ENCODE measurements at places on chromosomes 2 and 18.

DNA sequence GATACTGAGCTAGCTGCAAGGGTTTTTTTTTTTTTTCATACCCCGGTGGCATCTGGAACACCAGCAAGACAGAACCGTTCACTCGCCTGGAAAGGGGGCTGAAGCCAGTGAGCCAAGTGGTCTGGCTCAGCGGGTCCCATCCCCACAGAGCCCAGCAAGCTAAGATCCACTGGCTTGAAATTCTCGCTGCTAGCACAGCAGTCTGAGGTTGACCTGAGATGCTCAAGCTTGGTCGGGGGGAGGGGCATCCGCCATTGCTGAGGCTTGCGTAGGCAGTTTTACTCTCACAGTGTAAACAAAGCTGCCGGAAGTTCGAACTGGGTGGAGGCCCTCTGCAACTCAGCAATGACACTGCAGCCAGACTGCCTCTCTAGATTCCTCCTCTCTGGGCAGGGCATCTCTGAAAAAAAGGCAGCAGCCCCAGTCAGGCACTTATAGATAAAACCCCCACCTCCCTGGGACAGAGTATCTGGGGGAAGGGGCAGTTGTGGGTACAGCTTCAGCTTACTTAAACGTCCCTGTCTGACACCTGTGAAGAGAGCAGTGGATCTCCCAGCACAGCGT lies 5.1 kb upstream of the MIB1 start:
- DNase-seq, result no peak

DNA sequence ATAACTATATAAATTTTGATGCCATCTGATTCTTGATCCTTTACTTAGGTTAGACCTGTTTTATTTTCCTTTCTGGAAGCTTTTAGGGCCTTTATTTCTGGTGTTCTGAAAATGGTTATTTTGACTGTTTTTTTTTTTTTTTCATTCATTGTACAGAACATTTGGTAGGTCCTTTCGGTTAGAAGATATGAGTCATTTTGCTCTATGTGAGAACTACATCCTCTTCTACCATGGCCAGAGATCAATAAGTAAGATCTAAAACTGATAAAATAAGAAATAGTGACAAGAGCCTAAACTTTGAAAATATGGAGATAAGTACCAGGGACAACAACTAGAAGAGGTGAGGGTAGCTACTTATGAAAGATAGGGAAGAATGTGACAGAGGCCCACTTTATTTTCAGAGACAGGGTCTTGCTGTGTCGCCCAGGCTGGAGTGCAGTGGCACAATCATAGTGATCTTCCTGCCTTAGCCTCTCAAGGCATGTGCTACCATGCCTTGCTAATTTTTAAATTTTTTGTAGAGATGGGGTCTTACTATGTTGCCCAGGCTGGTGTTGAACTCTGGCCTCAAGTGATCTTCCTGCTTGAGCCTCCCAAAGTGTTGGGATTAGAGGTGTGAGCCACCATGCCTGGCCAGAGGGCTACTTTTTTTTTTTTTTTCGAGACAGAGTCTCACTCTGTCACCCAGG lies 66.5 kb downstream of the EIF2AK3 start:
- no peak for DNase-seq

GRCh38 chr2:175293776-175294175 lies 112.3 kb upstream of the ATP5MC3 start:
- DNase-seq, result no peak

DNA sequence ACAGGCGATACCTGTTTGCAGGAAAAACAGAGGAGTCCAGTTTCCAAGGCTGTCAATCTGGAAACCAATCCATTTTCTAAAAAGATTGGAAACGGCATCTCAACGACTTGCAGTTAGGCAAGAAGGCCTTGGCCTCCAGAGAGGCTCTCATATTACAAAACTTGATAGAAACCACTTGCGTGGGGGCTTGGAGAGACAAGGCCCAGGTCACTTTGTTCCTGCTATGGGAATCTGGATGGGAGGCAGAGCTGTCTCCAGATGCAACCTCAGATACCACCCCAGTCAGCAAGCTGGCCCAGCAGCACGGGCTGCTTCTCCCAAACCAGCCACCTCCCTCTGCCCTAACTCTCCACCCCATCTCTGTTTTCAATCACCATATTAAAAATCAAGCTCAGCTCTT lies 298.8 kb downstream of the TNS1 start:
- no peak for DNase-seq

DNA sequence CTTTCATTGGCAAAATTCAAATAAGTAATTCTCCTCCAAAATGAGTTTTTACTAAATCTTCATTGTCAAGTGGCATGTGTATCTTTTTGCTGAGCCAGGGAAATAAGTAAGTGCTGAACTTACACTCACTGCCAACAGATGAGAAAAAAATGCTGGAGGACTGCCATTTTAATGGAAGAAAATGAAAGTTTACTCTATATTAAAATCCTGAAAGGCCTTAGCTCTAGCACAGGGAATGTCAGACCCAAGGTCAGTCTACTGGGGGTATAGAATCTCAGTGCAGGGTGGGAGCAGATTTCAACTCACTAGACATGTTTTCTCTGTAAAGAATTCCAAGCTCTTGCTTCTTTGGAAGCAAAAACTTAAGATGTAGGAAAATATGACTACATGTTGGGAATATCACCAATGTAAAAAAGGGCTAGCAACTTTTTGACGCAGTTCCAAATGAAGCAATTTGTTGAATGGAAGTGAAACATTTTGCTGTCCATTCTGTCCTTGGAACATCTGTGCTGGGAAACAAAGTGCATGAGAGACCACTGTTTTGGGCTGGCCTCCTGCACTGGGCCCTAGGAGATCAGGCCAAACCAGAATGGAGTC lies 127.0 kb downstream of the ST6GAL2 start:
- DNase-seq, result no peak

DNA sequence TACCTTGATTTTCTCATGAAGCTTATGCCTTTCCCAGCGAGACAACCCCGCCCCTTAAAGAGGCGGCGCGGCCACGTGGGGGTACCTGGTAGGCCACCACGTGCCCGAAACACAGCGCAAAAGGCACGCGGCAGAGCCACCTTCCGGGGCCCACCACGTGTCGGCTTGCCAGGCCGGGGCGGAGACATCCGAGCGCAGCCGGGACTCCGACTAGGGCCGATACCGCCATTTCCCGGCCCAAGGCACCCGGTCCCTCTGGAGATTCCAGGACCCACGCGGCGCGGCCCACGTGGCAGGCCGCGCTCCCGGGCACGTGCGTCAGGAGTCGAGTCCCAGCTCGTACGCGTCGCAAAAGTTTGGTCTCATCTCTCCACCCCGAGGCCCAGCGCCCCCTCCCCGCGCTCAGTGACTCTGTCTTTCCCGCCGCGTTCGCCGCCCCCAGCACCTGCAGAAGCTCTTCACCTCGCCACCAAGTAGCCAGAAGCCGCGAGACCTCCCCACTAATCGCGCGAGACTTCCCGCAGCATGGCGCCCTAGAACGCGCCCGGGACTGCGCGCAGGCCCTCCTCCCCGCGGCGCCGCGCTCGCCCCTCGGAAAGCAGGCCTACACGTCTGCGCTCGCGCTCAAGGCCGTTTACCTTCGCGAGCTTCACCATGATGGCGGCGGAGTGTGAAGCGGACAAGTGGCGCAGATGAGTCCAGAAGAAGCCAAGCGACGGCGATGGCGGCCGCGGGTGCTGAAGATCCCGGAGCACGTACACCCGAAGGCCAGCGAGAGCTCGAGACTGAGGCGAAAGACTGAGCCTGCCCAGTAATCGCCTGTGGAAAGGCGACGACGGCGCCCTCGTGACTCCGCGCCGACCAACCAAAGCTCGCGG lies at the start of gene NCL:
Gene NCL (minus strand): TSS at position 787 of the 878 bp plus-strand sequence. CDS start 131 bp downstream, at position 656.
- DNase-seq, result peak; percentile 87

DNA sequence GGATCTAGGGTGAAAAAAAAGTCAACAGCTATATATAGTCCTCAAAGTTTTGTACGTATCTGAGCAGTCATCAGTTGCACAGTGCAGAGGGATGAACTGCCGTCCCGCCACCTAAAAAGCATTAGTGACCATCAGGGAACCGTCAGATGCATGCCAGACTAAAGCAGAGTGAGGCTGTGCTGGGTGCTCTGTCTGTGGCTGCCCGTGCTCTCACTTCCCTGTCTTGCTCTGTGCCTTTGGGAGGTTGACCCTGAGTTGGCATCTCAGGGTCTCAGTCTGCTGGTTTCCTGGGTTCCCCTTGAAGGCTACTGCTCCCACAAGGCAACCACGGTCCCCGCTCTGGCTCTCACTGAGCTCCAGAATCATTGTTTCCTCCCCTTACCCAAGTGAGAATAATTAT lies 11.1 kb downstream of the CLUL1 start:
- DNase-seq, result no peak

DNA sequence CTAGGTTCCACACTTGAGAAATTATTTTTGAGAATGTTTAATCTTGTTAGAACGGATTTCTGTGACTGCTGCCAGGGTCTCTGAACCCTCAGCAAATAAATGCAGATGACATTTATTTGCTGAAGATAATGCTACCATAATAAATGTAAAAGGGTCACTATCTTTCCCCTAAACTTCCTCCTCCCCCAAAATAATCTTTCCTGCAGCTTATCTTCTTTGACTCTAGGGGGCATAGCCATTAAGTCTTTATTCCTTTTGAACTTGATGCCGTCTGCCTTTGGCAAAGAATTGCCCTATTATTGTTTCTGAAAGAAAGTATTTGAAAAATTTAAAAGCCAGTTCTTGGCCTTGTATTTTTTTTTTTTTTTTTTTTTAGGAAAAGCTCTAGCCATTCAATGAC lies 63.6 kb upstream of the ACSL3 start:
- DNase-seq, result peak; percentile 58

DNA sequence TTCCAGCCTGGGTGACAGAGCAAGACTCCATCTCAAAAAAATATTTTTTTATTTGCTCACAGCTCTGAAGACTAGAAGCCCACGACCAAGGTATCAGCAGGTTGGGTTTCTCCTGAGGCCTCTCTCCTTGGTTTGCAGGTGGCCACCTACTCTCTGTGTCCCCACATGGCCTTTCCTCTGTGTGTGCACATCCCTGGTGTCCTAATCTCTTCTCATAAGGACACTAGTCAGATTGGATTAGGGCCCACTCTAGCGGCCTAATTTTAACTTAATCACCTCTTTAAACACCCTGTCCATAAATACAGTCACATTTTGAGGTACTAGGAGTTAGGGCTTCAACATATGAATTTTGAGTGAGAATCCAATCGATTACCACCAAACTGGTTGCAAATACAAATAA lies 2.0 kb upstream of the RAB3GAP1 start:
- DNase-seq, result no peak

GRCh38 chr2:139033300-139033699 lies 253.1 kb upstream of the NXPH2 start:
- no peak for DNase-seq

DNA sequence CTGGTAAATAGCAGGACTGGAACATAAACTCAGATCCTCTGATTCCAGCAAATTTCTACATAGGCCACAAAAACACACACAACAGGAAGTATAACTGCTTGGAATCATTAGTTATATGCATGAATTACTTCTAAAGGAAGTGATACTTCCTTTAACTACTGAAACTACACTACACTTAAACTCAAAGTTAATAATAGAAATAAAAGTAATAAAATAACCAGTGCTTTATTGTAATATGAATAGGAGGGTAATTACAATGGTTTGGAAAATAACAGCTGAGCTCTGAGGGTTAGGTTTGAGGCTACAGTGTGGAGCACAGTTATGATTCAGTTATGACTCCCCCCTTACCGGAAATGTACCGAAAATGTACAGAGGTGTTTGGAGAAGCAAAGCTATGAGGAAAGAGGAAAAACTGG lies 18.5 kb upstream of the POLI start:
- no peak for DNase-seq

- DNase-seq, result no peak
Measured at GRCh38 chr2:117335967-117336366, 478.5 kb upstream of the DDX18 start.

GRCh38 chr2:63242747-63243146 lies 192.1 kb downstream of the OTX1 start:
- no peak for DNase-seq

GRCh38 chr2:46497766-46498165 lies 18.4 kb downstream of the TMEM247 start:
- DNase-seq, result no peak

- DNase-seq, result peak; percentile 72
Measured at GRCh38 chr2:223601932-223602666, at the start of gene SCG2. SCG2 (minus strand) TSS chr2:223602361; CDS start chr2:223599282, 3,079 bp downstream.

DNA sequence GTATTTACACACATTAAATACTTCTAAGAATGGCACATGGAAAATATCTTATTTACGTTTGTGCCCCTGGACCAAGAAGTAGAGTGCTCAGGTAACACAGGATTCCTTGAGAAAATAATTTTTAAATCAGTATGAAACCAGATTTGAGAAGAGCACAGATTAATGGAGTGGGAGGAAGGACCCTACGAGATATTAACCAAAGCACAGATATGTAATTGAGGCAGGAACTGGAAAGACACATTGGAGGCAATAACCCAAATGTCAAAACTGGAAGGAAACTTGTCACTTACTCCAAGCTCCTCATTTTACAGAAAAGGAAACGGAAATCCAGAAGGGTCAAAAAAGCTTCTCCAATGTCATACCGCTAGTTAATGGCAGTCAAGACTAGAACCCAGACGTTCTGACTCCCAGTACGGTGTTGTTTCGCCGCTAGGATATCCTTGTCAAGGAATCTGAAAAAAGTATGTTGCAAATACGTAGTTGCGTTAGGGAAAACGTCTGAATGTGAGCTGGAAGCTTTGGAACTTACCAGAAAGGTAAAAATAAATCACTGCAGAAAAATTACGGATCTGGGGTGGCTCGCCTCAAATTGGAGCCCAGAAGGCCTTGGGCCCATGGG lies 634 bp downstream of the MTIF2 start:
- peak; percentile 29 for DNase-seq

GRCh38 chr2:241234962-241235740 lies 46.7 kb downstream of the ANO7 start:
- no peak for DNase-seq

DNA sequence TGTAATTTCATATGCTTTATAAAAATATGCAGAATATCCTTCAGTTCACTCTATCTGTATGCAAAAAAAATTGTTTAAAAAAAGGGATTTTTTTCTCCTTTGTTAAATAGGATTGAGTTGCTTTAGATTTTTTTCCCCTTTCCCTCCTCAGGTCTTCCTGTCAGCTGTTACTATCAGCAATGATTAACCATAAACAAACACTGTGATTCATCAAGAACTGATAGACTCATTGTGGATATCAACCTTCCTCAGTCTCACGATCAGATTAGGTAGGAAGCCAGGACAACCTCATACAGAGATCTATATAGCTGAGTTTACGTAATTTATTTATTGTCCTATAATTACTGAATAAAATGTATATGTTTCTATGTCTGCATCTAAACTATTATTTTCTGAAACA lies 2136.2 kb upstream of the CELF4 start:
- no peak for DNase-seq

DNA sequence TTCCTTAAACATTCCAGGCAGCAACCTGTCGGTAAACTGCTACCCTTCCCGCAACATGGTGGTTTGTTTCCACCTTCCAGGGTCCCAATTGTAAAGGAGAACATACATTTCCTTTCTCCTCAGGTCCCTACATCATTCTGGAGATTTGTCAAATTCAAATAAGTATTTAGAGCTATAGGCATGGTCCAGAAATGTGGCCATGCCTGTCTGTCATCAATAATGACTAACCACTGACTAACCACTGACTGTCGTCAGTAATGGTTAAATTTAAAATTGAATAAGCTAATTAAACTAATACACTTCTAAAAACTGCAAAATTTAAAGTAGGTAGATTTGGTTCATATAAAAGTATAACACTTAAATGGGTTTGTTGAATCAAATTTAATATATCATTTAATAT lies 984.0 kb upstream of the SLC39A10 start:
- DNase-seq, result no peak

GRCh38 chr18:44741085-44741484 lies 60.4 kb downstream of the SETBP1 start:
- no peak for DNase-seq
